ENCODE measurements at places on chromosomes 7 and 10.

- DNase-seq, result no peak
These were observed 123.0 kb downstream of the NOC3L start for GRCh38 chr10:94239696-94240095.

- no peak for DNase-seq
These were observed 229.2 kb downstream of the RPS24 start for GRCh38 chr10:78262860-78263259.

DNA sequence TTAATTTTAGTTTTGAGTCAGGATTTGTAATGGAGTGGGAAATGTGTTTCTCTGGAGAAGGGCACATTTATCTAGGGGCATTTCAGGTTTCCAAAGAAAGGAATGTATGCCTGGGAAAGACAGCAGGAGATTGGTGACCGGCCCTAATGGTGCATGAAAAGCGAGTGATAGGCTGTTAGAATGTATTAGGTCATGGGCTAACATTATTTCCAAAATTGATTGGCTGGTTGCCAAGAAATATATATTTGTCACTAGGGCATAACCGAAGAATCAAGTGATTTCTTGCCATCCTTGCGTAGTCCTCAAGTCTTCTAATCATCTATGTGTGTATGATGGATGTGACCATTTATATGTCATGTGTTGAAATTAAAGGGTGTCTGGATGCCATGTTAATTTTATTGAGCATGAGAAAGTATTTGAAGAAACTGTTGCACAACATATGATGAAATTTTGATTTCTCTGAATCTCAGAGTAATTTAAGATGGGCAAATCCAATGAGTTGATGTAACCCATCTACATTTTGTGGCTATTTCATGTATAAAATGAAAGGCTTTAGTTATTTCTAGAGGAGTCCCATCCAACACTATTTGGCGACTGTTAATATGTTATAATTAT, 248.4 kb downstream of the BMPER start:
- no peak for DNase-seq

- no peak for DNase-seq
These were observed 32.7 kb downstream of the R3HCC1L start for GRCh38 chr10:98167191-98167590.

- DNase-seq, result no peak
These were observed 216.9 kb downstream of the LRMDA start for GRCh38 chr10:75648351-75648750.

- DNase-seq, result no peak
These were observed 25.0 kb upstream of the TAX1BP1 start for GRCh38 chr7:27714831-27715444.

DNA sequence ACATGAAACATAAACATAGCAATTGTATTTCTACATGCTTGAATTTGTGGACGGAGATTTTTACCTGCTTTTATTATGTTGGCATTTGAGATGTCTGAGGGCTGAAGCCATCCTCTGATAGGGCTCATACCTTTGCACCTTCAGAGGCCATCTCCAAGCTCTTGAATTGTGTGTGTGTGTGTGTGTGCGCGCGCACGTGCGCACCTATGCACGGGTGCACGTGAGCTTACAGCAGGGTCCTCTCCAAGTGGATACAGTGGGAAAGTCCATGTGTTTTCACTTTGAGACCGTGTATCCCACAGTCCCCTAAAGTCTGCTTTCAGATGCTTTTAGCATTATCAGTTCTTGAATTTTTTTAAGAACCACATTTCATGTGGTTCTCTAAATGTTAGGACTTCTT, 178.6 kb downstream of the RAB11FIP2 start:
- no peak for DNase-seq

DNA sequence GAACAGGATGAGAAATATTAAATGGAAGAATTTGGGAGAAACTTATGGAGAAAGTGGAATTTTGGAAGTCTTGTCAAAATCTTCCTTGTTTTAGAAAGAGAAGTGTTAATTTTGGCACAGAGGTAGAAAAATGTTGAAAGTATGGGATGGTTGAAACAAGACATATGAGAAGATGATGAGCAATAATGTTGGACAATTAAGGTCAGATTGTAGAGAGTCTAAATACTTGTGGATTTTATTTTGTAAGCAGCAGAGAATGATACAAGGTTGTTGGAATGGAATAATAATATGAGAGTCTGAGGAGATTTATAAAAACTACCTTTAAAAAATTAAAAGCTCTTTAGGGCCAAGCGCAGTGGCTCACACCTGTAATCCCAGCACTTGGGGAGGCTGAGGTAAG, 34.6 kb downstream of the PHTF2 start:
- DNase-seq, result no peak

GRCh38 chr7:27207348-27207985, 7.6 kb upstream of the HOXA13 start:
- DNase-seq, result no peak

- DNase-seq, result no peak
These were observed 21.2 kb upstream of the UCN3 start for GRCh38 chr10:5343561-5343960.

DNA sequence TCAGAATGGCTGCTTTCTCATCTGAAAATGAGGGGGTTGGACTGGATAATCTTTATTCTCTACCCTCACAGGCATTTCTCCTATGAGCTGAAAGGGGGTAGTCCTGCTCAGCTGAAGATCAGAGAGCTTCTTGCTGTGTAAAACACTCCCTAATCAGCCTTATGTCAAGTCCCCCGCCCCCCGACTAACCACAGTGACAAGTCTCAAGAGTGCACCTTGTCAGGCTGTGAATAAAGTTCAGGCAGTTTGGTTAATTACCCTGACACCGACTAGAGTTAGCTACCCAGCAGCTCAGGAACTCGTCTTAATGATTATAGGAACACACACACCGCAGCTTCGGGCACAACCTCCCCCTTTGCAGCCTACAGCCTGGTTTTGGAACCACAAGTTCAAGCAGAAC, 513.7 kb downstream of the RPS24 start:
- no peak for DNase-seq

DNA sequence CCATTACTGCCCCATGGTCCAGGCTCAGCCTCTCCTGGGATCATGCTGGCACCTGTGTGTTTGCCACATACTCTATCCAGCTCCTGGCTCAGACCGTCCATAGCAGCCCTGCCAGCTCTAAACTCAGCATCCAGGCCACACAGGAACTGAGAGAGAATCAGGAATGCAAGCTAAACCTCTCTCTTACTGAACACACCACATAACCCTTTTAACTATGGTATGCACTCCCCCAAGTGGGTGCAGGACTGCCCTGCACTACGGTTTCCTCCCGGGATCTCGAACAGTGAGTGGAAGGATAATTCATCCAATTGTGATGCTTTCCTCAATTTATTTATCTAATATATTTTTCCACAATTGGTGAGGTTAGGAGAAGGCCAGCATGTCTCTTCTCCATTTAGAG, 17.1 kb upstream of the ZNF800 start:
- DNase-seq, result no peak

- DNase-seq, result no peak
These were observed 78.5 kb downstream of the SHH start for GRCh38 chr7:155733582-155734444.

DNA sequence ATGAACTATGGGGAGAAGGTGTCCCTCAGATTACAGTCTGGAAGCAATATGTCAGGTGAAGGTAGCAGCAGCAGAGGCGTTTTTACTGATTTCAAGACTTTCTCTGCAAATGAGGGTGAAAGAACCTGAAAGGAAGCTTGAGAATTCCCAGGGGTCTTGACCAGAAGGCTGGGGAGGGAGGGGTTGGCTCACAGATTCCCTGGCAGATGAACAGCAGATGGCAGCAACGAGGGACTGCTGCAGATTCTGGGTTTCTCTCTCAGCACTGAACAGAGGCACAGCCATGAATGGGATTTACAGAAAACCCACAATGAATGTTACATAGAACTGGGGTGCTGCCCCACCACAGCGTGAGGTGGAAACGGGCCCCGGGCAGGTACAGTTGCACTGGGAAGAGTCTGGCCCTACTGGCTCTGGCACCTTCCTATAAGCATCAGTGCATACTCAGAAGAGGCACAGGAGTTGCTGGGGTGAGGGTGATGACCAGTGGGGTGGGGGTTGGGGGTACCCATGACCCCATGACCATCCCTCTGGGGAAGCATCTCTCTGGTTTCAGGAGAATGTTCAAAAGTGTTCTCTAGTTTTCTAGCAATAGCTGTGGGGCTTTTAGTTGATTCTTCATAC, 317.8 kb downstream of the SH2D4B start:
- DNase-seq, result no peak

DNA sequence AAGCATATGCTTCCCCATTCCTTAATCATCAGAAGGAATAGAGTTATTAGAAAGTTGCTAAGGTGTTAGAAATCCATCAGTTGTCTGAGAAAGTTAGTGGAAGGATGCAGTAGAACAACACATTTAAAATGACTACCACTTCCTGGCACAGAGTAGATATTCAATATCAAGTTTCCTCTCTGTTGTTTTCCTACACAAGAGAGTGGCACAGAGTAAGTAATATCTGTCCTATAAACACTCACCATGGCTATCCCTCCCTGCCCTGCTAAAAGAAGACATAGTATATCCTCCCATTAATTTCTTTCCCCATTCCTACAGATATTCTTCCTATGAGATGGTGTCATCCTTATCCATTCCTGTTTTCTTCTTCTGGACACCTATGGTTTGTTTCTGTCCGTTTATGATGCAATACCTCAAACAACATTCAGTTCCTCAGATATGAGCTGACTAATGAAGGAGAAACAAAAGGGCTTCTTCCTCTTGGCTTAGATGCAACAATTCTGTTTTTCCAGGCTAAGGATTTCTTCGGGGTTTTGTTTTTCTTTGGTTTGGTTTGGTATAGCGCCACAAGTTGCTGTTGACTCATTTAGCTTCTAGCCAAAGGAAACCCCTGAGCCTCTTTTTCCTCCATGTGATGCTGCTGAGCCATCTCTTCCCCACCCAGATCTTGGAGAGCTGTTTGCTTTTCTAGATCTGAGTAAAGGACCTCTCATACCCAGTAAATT, 32.9 kb upstream of the BPGM start:
- no peak for DNase-seq

DNA sequence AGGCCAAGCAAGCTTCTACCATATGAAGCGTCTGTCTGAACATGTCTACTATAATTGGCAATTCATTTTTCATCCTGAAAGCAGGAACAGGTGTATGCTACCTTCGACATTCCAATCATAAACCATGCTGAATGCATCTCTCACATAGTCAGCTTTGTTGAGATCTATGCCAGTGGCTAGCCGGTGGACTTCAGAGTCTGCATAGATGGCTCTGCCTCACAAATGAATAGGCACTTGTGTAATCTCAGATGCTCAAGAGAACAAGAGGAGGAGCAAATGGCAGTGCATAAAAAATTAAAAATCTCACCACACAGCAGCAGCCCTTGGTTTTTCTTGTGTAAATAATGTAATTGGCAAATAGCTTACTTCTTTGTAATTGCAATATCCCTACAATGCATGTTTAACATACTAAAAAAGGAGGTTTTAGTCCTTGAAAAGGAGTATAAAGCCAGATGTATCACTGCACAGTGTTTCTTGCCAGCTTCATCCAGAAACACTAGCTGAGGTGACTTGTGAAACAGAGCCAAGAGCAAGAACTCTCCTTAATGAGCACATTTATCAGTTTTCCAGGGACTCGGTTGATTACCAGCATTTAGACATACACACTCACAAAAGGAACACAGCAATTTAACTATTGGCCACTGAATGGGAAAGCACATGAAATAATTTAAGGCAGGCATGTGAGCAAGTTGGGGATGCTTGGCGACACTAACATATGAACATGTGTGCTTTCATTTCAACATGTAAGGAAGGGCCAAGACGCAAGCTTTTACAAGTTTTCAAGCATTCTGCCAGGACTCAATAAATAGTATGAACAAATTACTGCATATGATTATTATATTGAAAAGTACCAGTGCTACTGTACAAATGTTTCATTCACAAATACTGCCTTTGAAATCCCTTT, 249.9 kb upstream of the PLXNA4 start:
- no peak for DNase-seq

DNA sequence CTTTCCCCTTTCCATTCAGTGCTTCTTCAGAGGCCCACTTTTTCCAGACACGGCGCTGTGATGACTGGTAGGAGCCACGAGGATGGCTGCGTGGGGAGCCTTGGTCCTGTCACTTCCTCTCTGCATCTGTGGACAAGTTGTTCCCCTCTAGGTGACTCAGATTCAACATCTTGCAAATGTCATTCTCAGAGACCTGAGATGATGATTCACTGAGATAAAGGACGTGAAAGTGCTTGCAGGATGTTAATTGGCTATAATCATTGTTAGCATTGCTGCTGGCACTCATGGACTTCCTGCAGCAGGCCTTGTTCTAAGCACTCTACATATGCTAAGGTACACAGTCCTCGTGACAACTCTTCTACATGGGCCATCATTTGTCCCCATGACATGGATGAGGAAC, 489.8 kb upstream of the ZMIZ1 start:
- no peak for DNase-seq

DNA sequence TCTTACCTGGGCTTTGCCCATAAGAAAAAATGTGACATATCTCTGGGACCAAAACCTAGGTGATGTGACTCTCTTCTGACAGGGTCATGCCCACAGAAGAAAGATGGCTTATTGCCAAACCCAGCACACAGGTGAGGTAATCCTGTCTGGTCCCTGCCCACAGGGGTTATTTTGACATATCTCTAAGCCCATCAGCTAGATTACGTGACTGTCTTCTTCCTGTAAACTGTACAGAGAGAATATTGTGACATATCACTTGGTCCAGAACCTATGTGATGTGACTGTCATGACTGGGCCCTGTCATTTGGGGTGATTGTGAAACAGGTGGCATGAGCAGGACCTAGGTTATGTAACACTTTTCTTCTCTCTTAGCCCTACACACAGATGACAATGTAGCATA, 48.8 kb upstream of the ZNF680 start:
- no peak for DNase-seq

- peak; percentile 32 for DNase-seq
These were observed 56.7 kb downstream of the IDE start for GRCh38 chr10:92517034-92517655.

GRCh38 chr7:113026941-113027340, 59.7 kb downstream of the GPR85 start:
- DNase-seq, result no peak

- DNase-seq, result no peak
These were observed 162.0 kb upstream of the TMEM72 start for GRCh38 chr10:44749151-44749550.

- peak; percentile 1 for DNase-seq
These were observed 3.8 kb downstream of the PTER start for GRCh38 chr10:16440396-16441133.

DNA sequence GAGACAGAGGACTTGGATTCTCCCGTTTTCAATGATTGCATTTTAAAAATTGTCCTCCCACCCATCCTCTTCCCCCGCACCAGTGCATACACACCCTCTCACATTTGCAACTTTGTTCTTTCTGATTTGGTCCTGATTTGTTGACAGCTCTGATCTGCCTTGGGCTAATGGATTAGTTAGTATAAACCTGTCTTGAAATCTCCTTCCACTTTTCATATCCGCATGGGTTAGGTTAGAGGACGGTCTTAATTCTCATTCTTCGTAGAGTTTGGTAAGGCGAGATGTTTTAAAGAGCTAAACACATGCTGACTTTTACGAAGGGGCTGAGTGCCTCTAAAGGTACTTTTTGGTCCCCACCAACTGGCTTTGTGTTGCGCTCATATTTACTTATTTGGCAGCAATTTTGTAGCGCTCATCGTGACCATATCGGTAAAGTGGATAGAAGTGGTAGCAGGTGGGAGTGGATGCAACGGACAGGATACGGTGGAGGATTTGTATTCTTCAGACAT, 1.1 kb downstream of the AHR start:
- no peak for DNase-seq

- DNase-seq, result no peak
These were observed 30.5 kb upstream of the XPNPEP1 start for GRCh38 chr10:109953766-109954165.

- DNase-seq, result no peak
These were observed 18.8 kb upstream of the PROSER2 start for GRCh38 chr10:11804336-11804735.
